Stimulated activated CD4-positive, alpha-beta T cell treated with anti-CD3 and anti-CD28 coated beads, Interleukin-4, amount 100 ng/mL, for 1 hour (primary cell): ENCODE measurements at places on chromosomes 6 and 20.

- DNase-seq = no peak
Observed at GRCh38 chr6:39821742-39822532, 29.8 kb downstream of the DAAM2 start.

DNA sequence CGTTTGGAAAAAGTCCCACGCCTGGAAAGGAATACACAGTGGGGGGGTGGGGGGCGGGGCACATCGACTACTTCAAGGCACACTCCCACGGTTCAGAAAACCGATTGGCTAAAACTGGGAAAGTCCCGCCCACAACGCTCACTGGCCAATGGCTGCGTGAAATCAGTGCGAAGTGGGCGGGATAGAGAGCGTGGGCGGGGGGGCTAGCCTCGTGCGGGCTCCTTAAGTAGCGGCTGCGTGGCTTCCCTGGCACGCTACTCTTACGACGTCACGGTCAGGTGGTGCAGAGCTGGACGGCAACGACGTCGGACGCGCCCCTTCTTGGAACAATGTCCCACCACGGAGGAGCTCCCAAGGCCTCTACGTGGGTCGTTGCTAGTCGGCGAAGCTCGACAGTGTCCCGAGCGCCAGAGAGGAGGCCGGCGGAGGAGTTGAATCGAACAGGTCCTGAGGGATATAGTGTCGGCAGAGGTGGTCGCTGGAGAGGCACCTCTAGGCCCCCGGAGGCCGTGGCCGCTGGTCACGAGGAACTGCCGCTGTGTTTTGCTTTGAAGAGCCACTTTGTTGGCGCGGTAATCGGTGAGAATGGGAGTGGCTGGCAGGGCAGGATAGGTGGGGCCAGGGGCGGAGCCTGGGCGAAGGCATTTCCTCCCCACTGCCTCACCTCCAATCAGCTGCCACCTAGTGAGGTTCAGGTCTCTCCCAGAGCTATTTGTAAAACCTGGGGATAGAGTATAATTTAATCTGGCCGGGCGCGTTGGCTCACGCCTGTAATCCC lies at the start of gene DDX43:
Gene DDX43, plus strand, starts transcription at position 252 of the 778 bp plus-strand sequence. Its CDS starts 78 bp downstream, at position 330.
- DNase-seq = peak; percentile 42

- no peak for DNase-seq
Observed at GRCh38 chr6:119978274-119978889, 628.8 kb upstream of the MAN1A1 start.

DNA sequence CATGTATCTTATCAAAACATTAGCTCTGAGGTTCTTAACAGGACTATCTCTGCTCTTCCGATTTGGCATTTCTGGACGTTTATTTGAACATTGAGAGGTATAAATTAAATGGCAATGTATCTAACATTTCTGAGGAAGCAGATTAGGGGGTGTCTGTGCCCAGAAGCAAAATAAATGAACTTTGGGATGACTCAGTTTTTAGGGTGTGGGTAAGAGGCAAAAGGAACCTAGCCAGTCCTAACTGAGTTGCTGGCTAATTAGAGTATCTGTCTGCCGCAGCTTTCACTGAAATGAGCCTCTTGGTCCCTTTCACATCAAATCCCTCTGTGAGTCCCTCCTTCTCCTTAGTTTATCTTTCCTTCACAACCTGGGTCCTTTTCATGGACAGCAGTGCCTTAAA lies 1.1 kb downstream of the RNF144B start:
- DNase-seq = no peak

- no peak for DNase-seq
Observed at GRCh38 chr6:49918787-49919186, 45.2 kb downstream of the DEFB114 start.

DNA sequence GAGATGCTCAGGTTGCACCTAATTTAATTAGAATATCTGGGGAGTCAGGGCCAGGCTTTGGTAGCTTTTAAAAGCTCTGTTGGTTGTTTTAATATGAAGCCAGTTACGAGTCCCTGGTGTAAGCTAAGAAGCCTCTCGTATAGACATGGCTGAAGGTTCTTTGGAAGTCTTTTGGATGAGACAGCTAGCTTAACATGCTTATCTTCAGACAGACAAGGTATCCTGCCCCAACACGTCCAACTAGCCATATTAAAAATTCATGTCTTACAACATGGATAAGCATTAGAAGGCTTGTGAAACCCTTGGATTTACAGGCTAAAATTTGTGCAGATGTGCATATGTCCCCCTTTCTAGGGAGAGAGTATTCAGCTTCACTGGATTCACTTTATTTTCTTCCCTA lies 105.7 kb upstream of the KCNK16 start:
- no peak for DNase-seq

DNA sequence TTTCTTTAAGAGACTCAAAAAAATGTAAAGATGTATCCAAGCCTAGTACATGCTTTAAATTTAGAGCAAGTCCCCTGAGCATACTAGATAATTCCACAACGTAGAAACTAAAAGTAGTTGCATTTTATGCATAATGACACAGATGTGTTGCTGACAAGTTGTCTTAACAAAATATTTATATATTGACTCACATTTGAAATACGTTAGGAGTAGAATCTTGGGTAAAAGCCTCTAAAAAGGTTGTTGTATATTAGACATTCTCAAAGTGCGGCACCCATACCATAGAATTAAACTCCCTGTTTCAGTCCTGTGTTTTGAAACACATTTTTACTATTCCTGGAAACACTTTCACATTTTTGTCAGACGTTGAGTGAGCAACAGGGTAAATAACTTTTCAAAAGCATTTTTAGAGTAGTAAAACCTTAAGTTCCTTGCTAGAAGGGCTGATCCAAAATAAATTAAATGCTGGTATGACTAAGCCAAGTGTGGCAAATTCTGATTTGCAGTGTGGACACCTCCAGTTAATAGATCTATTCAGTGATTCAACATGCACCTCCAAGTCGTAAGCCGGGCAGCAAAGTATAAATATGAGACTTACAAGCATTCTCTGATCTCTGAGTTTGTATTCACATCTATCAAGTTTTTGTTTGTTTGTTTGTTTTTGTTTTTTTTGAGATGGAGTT lies 97.5 kb downstream of the GMDS start:
- DNase-seq = no peak

DNA sequence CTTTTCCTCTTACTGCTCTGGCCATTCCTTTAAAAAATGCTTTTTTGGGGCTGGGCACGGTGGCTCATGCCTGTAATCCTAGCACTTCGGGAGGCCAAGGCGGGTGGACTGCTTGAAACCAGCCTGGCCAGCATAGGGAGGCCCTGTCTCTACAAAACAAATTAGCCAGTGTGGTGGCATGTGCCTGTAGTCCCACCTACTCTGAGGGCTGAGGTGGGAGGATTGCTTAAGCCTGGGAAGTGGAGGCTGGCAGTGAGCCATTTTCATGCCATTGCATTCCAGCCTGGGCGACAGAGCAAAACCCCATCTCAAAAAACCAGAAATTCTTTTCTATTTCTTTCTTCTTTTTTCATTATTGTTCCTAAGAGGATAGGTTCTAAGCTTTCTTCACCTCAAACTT lies 36.9 kb upstream of the RNF144B start:
- DNase-seq = no peak

DNA sequence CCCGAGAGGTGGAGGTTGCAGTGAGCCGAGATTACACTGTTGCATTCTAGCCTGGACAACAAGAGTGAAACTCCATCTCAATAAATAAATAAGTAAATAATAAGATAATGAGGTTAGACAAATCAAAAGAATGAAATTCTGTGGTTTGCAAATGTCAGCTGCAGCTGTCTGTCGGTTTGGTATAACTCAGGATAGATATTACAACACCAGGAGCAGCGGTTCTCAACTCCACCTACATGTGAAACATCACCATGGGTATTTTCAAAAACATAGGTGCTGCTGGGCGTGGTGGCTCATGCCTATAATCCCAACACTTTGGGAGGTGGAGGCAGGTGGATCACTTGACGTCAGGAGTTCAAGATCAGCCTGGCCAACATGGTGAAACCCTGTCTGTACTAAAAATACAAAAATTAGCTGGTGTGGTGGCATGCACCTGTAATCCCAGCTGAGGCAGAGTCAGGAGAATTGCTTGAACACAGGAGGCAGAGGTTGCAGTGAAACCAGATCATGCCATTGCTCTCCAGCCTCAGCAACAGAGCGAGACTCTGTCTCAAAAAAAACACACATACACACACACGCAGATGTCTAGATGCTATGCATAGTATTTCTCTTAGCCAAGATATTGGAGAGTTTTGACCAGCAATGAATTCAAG lies 126.1 kb upstream of the LAMP5 start:
- no peak for DNase-seq

DNA sequence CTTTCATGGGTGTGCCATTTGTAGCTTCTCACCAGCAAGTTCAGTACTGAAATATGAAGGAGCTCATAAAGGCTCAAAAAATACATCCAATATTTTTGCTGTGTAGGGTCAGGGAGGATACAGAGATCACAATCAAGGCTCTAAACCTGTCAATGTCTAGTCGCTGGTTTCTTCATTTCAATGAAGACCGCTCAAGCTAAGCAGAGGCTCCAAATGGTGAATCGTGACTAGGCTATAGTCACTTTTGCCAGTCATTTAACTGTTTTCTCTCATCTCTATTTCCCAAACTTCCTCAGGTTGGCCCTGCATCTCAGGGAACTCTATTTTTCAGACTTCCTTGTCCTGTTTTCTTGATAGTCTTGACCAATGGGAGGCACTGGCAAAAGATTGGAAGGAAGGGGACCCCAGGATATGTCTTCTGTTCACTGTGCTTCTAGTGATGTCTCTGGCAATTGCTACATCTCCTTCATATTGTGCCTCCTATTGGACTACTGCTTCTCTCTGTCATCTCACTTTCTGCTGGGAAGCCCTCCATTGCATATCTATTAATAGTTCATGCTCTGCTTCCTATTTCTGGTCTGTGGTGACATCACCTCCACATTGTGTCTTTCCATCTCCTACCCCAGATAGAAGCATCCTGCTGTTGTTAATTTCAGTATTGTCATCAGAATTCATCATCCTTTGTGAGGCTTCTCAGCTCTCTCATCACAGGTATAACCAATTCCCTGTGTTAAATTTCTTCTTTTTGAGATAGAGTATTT lies 87.7 kb upstream of the FAM184A start:
- DNase-seq = no peak

DNA sequence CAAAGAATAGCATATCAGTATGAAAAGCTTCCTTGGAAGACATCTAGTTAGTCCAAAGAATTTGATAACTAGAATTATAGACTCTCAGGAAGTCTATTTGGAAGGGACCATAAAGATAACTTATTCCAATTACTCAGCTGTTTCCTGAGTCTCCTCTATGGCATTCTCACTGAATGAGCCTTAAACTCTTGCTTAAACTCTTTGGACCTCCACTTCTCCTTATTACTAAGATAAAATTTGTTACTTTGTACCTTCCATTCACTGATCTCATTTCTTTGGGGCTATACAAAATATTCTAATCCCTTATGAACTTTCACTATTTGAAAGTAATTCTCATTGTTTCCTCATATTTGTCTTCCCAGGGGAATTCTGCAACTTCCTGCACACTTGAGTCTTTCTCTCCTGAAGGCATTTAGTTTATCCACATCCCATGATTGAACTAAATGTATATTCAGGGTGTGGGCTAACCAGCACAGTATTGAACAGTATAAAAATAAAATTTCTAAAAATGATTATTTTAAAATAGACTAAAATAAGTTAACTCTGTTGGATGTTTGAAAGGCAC lies 67.1 kb upstream of the NOTCH4 start:
- DNase-seq = no peak

DNA sequence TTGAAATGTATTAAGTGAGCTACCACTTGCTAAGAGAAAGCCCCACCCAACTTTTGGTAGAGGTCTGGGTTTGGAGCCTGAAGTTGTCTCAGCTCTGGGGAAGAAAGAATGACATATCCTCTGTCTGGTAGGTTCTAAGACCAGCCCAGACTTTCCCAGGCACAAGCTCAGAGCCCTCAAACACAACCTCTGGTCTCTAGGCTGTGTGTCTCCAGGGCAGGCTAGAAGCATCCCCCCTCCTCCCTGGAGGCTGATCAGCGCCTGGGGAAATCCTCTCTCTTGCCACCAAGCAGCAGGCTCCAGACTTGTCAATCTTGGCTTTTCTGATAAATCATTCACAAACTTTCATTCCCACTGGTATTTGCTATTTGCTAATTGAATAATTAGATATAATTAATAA lies 226.5 kb upstream of the CST7 start:
- DNase-seq = no peak

DNA sequence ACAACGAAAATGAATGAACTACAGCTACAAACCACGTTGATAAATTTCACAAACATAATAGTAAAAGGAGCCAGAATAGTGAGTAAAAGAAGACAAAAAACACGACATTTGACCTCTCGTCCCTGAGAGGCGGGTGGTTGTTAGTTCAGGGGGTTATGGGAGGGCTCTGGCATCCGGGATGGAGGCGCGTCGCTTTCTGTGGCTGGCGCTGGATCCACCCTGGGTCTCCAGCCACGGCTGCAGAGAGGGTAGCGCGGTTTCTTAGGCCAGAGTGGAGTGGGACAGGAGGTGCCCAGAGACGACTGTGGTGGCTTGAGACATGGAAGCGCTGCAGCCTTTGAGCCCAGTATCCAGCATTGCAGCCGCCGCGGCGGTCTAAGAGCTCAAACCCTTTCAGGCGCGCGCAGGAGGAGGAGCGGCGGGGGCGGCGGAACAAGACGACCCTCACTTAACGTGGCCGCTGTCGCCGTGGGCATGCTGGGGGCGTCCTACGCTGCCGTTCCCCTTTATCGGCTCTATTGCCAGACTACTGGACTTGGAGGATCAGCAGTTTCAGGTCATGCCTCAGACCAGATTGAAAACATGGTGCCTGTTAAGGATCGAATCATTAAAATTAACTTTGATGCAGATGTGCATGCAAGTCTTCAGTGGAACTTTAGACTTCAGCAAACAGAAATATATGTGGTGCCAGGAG lies 3.7 kb upstream of the ZSCAN23 start:
- peak; percentile 3 for DNase-seq

GRCh38 chr6:68679399-68679798 lies 44.3 kb downstream of the ADGRB3 start:
- no peak for DNase-seq

- no peak for DNase-seq
Observed at GRCh38 chr6:13508711-13509705, 21.6 kb upstream of the GFOD1 start.

DNA sequence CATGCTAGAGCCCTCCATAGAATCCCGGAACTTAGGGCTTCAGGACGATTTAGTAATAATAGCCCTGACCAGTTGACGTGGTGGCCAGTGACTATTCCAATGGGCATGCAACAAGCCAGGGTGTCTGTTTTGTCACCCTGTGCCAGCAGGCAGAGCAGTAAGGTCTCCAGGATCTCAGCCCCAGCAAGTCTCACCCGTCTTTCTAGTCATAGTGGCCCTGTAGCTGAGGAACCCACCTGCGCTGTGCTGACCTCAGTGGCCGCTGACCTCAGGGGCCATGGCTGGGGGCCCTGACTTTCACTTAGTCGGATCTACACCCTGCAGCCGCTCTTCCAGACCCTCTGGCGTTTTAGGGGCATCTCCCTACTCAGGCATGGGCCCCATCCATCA lies 36.8 kb downstream of the PRR18 start:
- no peak for DNase-seq
